Neural crest cell (in vitro differentiated cells): ENCODE measurements at places on chromosomes 4 and X.
A peak's percentile ranks its signal among the peaks of the same experiment; 100 is the strongest.

DNA sequence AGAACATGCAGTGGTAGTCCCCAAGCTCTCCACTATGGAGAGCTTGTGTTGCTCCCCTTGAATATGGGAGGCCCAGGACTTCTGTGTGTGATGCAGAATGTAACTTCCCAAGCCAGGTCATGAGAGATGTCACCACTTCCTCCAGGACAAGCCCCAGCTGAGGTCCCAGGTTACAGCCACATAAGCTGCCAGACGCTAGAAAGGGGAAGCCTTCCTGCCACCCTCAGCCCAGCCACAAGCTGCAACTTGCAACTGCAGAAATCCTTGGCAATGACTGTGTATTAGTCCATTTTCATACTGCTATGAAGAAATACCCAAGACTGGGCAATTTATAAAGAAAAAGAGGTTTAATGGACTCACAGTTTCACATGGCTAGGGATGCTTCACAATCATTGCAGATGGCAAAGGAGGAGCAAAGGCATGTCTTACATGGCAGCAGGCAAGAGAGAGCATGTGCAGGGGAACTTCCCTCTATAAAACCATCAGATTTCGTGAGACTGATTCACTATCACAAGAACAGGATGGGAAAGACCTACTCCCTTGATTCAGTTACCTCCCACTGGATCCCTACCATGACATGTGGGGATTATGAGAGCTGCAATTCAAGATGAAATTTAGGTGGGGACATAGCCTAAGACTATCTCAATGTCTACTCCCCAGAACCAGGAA lies 91.5 kb upstream of the DHX15 start:
- DNase-seq = no peak

DNA sequence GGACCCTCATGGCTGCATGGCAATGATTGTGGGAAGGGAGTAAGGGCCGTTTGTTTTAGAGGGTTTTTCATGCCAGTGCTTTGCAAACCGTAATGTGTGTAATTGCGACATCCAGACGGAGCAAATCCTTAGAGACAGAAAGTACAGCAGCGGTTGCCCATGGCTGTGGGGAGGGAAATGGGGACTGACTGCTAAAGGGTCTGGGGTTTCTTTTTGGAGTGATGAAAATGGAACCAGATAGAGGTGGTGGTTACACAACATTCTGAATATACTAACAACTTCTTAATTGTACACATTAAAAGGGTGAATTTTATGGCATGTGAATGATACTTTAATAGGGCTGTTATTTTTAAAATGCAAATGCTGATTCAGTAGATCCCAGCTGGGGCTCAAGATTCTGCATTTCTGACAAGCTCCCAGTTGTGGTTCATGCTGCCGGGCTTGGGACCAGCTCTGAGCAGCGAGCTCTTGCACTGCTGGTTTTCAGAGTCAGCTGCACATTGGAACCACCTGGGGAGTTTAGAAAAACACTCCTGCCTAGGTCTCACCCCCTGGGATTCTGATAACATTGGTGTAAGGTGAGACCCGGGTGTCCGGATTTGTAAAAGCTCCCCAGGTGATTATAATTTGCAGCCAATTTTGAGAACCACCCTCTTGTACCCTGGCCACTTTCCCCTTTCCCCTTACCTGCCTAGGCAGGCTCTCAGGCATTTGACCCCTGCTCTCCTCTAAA lies 47.7 kb downstream of the PRPS1 start:
- no peak for DNase-seq

DNA sequence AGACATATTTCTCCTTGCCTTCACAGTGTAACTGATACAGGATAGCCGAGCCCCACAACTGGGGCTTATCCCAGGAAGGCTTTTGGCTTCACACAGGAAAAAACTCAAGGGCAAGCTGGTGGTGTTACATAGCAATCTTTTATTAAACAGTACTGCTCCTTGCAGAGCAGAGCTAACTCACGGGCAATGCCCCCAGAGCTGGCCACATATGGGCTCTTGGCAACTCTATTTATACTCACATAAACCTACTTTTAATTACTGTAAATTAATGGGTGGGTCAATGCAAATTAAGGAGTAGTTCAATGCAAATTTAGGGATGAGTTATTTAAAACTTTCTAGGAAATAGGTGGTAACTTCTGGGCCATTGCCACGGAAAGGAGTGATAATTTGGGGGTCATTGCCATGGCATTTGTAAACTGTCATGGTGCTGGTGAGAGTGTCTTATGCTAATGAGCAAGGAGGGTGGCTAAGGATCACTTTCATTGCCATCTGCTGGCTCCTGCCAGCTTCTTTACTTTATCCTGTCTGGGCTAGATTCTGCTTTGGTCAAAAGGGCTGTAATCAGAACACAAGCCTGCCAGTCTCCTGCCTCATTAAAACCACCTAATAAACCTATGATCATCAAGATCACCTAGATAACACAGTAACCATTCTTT lies 288.8 kb downstream of the CENPC start:
- DNase-seq = no peak

GRCh38 chr4:84796394-84796793 lies 170.1 kb downstream of the WDFY3 start:
- DNase-seq = no peak

DNA sequence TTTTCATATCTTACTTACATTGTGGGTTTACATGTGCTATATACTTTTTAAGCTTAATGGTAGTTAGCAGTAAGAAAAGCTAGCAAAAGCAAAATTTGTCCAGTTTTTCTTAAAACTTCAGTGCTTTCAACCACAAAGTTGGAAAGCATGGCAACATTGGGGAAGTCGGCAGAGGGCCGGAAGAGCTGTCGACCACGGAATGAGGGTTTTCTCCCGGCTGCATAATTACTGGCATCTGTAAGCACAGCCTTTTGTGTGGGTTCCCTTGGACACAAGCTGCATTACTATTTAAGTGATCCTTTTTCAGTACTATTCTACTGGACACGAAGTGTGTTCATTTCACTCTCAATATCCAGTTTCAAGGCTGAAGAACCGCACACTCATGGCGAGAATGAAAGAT lies 560.4 kb downstream of the ANKRD50 start:
- DNase-seq = no peak

DNA sequence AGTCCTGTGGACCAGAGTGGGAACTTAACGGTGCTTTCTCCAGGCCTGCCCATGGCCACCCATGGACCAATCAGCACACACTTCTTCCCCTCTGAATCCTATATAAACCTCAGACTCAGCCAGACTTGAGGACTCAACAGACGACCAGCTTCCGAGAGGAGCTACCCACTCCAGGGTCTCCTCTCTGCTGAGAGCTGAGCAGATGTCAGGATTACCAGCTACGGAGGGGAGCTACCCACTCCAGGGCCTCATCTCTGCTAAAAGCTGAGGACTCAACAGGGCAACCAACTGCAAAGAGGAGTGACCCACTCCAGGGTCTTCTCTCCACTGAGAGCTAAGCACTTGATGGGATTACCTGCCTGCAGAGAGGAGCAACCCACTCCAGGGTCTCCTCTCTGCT lies 80.0 kb upstream of the DDX60 start:
- DNase-seq = no peak

DNA sequence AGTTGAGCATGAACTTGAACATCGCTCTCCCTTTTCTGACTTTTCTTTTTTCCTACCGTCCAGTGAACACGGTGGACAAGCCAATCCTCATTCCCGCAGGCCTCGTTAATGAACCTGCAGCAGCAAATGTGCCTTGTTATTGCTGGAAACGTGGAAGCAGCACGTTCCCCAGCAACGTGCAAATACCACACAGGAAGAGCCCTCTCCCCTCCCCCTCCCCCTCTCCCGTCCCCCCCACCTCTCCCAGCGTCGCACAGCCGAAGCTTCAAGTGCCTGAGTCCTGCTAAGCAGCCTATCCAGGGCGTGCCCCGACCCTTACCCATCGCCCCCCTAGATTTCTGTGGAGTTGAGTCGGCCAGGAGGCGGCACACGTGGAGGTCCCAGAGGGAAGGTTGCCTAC lies 219.9 kb downstream of the BCOR start:
- no peak for DNase-seq

- no peak for DNase-seq
Observed at GRCh38 chrX:144388738-144389137, 504.9 kb downstream of the UBE2NL start.

DNA sequence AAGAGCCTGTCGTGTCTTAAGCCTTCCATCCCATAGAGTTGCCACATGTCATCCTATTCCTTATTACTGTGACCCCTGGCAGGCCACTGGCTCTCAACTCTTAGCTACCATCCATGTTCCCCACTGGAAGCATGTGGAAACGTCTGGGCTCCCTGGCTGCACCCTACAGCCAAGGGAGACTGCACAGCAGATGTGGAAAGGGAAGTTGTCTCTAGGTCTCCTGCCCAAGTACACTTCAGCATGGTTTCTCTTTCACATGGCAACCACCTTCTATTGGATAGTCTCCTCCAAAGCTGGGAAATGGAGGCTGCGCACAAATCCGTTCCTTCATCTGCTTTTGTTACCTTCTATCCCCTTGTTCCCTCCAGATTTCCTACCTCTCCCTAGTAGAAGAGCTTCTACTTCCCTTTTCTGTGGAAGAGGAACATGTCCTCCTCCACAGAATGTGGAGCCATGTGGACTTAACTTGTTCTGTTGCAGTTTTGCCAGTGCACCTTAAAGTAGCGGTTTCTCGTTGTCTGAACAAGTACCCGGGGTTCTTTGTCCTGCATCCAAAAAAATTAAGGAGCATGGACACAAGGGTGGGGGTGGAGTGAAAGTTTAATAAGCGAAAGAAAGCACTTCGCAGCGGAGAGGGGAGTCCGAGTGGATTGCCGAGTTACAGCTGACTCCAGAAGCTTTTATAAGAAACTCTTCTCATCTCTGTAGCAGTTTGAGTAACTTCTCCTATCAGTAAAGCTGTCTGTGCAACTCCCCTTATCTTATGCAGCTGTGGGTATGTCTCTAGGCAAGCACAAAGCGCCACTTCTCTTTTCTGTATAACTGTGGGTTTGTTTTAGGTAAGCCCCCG lies 52.5 kb downstream of the HMGB2 start:
- no peak for DNase-seq

DNA sequence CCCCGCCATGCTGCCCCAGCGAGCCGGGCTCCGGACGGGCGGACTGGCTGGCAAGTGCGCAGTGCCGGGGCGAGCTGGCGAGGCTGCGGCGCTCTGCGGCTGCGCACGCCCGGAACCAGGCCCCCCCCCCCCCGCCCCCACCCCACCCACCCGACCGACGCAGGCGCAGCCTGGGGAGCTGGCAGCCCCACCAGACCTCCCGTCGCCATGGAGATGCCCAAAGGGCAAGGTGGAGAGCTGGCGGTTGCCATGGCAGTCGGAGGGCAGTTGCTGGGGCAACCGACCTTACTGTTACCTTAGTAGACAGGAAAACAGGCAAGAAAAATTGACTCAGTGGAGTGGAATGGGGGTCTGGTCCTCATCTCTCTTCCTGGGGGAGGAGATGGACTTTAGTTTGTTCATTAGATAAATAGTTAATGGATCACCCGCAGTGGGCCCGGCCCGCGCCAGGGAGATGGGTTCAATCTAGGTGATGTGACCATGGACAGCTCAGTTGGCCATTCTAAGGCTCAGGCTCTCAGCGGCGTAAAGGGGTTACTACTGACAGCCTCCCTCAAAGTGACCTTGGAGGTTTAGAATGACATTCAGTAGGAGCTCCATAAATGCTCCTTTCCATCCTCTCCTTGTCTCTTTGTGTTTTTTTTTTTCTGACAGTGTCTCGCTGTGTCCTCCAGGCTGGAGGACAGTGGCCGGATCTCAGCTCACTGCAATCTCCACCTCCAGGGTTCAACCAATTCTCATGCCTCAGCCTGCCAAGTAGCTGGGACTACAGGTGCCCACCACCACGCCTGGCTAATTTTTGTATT lies at the start of gene PCSK1N:
Gene PCSK1N, minus strand, starts transcription at position 87 of the 806 bp plus-strand sequence. Its CDS starts 78 bp downstream, at position 9.
- DNase-seq = peak; percentile 32

DNA sequence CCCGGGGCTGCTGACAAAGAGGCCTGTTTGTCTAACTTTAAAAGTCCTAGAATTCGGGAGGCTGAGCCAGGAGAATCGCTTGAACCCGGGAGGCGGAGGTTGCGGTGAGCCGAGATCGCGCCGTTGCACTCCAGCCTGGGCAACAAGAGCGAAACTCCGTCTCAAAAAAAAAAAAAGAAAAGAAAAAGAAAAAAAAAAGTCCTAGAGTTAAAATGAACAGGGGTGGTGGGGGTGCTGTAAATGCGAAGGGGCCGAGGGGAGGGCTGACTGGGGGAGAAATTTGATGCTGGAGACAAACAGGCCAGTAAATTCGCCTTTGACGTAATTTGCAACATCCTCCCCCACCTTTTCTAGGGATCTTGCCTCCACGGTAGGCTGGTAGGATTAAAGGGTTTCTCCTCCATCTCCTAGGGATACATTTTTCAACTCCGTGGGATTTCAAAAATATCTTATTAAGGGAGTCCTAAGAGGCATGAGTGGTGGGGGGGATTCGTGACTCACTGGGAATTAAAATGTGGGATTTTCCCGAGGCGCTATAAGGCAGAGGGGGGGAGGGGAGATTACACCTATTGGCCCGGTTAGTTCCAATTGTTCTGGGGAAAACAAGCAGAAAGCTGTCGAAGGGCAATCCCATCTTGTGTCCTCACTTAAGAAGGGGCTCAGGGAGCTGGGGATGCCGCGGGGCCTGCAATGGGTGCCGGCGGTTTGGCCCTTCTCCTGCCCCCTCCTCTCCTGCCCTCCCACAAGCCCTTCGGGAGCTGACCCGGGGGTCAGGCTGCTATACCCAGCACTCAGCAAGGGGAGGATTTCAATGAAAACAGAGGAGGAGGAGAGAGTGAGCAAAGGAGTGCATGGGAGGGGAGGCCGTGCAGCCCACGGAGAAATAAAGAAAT lies 3.0 kb upstream of the BCOR start:
- DNase-seq = no peak

DNA sequence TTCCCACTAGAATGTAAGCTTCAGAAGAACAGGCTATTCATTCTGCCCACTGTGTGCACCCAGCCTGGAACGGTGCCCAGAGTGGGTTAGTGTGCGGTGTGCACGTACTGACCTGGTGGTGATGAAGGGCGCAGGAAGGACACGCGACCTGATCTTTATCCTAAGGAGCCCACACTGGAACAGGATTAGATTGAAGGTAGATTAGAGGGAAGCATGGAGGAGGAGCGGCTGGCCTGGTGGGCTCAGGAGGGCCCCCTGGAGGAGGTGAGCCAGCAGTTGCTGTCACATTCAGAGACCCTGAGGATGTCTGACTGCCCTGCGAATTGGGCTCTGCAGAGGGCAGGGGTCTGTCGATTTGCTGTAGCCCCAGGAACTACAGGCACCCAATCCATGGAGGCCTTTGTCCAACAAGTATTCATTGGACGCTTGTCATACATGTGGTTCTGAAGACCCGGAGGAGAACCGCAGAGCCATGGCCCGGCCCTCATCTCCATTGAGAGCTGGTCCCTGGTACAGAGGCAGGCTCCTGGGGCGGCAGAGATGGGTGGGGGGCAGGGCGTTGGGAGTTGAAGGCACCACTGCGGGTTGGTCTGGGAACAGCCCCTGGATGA lies 73.2 kb downstream of the HTRA3 start:
- peak; percentile 15 for DNase-seq

- no peak for DNase-seq
Observed at GRCh38 chrX:53882331-53882730, 161.9 kb downstream of the PHF8 start.

- DNase-seq = no peak
Observed at GRCh38 chr4:38670109-38670901, 6.3 kb downstream of the KLF3 start.

DNA sequence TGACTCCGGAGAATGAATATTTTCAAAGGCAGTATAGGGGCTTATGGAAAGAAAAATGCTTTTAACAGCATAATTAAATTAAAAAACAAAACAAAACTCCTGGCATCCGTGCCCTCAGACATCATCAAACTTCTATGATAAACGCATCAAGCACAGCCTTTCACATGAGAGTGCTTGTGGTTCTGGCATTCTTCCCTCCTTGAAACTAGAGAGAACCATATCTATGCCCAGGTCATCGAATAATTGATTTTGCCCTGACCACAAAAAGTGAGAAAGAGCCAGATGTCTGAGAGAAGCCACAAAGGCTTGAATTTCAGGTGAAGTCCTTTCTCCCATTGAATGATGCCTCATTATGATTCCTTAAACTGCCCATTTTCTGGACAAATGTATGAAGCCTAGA lies 286.8 kb downstream of the CBLL2 start:
- DNase-seq = no peak
